ENCODE measurements at places on chromosomes 16 and 17.

DNA sequence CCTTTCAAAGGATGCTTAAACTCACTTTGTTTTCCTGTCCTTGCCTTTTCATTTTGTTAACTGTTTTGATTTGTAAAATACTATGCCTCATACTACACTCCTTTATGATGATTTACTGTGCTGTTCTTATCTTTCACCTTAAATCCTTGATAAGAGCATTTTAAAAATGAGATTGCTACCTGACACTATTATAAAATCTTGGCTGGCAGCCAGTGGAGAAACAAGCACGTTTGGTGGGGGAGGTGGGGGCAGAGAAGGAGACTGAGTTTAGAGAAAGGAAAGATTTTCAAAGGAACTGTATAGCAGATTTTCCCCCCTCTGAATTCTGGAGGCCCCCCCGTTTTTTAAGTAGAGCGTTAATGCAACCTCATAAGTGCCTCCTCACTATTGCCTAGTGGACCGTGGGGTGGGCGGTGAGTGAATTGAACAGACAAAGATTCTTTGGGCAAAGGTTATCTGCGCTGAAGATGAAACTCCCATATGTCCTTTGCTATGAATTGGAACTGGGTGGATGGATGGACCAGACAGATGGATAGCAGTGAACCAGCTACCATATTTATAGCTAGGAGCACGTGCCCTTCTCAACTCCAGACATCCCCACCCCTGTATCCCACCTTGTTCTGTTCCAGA lies 200.2 kb downstream of the CCDC182 start:
- DNase-seq: no peak

GRCh38 chr16:30352488-30353401 lies 2.4 kb downstream of the CD2BP2 start:
- DNase-seq: no peak

GRCh38 chr17:1648963-1649843 lies 463 bp downstream of the RILP start:
- peak; percentile 98 for DNase-seq

DNA sequence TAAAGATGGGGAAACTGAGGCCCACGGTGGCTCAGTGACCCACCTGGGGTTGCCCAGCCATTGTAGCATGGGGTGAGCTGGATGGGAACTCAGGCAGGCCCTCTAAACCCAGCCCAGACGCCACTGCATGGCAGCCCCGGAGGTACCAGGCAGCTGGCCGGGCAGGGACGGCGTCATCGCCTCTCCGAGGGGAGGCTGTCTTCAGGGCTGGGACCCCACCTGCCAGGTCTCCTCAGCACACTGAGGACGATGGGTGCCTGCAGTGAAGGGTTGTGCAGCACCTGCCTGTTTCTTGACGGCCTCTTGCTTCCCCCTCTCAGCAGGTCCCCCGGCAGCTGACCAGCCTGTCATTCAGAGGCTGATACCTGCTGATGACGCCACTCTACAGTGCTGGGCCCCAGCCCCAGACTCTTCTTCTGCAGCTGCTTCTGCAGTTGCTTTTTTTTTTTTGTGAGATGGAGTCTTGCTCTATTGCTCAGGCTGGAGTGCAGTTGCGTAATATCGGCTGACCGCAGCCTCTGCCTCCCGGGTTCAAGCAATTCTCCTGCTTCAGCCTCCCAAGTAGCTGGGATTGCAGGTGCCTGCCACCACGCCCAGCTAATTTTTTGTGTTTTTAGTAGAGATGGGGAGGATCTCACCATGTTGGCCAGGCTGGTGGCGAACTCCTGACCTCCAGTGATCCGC lies 24.7 kb downstream of the RNF213 start:
- no peak for DNase-seq

GRCh38 chr17:40953881-40954280 lies 12.9 kb downstream of the KRT39 start:
- DNase-seq: no peak

- no peak for DNase-seq
These were observed 13.6 kb downstream of the MAP3K3 start for GRCh38 chr17:63635787-63636186.

DNA sequence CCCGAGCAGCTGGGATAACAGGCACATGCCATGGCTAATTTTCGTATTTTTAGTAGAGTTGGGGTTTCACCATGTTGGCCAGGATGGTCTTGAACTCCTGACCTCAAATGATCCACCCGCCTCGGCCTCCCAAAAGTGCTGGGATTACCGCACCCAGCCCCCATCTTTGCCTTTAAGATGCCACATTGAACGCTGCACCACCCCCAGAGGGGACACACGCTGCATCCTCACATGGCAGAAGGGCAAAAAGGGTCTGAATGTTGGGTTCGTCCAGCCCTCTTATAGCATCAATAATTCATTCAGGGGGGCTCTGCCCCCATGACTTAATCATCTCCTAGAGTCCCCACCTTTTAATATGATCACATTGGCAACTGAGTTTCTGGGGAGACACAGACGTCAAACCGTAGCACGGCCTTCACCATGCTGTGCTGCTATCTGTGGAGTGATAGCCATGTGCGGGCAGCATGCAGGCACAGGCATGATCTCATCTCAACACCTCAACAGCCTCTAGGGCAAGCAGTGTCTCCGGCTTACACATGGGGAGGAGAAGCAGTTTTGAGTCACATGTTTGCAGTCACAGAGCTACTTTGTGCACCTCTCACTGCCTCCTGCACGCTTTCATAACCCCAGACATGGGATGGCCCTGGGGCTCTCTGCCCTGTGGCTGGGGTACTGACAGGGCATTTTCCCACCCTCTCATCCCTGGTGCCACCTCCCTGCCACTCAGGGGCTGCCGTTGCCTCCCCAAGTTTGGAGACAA lies 30.0 kb downstream of the IL21R start:
- no peak for DNase-seq

DNA sequence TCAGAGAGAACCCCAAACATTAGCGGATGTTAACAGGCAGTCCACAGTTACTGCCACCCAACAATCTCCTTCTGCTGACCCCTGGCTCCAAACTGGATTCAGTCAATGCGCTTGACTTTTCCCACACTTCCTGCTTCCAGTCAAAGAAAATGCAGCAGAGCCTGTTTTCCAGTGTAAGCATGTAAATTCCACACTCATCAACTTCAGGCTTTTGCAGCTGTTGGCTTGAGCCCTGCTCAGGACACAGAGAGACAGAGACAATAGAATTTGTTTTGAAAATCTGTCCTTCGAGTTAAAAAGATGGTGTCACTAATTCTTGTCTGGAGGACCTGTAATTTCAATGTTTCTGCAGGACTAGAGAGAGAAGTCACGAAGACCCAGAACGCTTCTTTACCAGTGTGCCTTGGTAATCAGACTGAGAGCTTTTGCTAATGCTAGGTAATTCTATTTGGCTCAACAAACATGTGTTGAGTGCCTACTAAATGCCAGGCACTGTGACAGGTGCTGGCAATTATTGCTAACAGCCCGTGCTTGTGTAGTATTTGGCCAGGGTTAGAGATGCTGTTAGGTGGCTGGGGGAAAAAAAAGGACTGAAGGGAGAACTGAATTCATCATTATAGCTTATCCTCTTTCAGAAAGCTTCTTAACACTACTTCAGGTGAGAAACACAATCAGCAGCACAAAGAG lies 32.5 kb downstream of the HOXB1 start:
- DNase-seq: no peak

DNA sequence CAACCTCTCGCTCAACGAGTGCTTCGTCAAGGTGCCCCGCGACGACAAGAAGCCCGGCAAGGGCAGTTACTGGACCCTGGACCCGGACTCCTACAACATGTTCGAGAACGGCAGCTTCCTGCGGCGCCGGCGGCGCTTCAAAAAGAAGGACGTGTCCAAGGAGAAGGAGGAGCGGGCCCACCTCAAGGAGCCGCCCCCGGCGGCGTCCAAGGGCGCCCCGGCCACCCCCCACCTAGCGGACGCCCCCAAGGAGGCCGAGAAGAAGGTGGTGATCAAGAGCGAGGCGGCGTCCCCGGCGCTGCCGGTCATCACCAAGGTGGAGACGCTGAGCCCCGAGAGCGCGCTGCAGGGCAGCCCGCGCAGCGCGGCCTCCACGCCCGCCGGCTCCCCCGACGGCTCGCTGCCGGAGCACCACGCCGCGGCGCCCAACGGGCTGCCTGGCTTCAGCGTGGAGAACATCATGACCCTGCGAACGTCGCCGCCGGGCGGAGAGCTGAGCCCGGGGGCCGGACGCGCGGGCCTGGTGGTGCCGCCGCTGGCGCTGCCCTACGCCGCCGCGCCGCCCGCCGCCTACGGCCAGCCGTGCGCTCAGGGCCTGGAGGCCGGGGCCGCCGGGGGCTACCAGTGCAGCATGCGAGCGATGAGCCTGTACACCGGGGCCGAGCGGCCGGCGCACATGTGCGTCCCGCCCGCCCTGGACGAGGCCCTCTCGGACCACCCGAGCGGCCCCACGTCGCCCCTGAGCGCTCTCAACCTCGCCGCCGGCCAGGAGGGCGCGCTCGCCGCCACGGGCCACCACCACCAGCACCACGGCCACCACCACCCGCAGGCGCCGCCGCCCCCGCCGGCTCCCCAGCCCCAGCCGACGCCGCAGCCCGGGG lies 1.3 kb downstream of the FOXC2 start:
- DNase-seq: no peak

GRCh38 chr16:54335230-54335629 lies 48.6 kb upstream of the IRX3 start:
- DNase-seq: no peak

DNA sequence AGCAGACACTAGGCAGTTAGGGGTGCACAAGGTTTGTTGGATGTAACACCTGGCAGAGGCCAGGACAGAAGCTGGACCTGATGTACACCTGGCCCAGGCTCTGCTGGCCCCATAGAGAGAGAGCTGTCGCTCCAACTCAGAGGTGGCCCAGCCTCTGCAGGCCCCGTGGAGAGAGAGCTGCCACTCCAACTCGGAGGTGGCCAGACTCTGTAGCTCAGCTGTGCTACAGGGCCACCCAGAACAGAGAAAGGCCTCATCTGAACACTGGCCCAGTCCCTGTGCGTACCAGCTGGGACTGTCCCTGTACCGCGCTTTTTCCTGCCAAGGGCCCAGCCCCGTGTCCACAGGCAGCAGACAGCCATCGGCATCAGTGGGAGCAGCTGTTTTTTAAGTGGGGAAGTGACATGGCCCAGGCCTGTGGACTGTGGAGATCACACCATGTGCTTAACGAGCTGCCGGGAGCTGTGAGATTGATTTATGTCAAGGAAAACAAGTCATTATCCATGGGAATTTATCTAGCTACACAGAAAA lies 176.4 kb upstream of the CHMP6 start:
- DNase-seq: no peak

- DNase-seq: no peak
These were observed 149.0 kb upstream of the RBL2 start for GRCh38 chr16:53285236-53285635.

- DNase-seq: no peak
These were observed 2.3 kb downstream of the PRMT7 start for GRCh38 chr16:68313116-68313515.

DNA sequence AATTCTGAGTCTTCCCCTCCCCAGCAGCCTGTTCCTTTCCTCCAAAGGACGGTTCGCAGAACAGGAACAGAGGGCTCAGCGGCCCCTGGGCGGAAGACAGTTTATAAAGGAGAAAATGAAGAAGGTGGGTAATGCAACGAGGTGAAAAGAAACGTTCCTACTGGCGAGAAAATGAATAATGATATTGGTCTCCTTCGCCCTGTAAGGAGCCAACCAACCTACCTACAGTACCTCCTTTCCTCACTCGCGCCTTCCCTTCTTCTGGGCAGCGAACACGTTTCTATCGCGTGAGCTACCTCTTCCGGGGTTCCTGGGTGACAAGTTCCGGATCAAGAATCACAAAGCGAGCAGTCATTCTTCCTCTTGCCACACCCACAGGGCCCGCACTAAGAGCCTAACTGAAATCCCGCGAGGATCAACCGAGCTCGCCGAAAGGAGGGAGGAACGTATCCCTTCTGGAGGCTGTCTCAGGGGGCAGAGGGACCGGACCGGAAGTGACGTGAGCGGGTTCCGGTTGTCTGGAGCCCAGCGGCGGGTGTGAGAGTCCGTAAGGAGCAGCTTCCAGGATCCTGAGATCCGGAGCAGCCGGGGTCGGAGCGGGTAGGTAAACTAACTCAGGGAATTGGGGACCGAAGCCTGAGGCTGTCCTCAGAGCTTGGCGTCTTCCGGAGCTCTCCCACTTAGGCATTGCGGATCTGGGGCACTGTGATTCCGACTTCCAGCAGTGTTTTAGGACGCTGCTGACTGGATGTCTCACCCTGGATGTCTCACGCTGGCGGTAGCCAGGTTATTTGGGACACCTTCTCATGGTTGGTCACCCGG lies at the start of the genes PTRH2 and VMP1:
TSS of gene PTRH2 (minus strand) at position 282 of the 822 bp plus-strand sequence. CDS start 9,452 bp downstream, outside the sequence.
TSS of gene VMP1 (plus strand) at position 506 of the 822 bp plus-strand sequence. CDS start 23,793 bp downstream, outside the sequence.
- peak; percentile 98 for DNase-seq

DNA sequence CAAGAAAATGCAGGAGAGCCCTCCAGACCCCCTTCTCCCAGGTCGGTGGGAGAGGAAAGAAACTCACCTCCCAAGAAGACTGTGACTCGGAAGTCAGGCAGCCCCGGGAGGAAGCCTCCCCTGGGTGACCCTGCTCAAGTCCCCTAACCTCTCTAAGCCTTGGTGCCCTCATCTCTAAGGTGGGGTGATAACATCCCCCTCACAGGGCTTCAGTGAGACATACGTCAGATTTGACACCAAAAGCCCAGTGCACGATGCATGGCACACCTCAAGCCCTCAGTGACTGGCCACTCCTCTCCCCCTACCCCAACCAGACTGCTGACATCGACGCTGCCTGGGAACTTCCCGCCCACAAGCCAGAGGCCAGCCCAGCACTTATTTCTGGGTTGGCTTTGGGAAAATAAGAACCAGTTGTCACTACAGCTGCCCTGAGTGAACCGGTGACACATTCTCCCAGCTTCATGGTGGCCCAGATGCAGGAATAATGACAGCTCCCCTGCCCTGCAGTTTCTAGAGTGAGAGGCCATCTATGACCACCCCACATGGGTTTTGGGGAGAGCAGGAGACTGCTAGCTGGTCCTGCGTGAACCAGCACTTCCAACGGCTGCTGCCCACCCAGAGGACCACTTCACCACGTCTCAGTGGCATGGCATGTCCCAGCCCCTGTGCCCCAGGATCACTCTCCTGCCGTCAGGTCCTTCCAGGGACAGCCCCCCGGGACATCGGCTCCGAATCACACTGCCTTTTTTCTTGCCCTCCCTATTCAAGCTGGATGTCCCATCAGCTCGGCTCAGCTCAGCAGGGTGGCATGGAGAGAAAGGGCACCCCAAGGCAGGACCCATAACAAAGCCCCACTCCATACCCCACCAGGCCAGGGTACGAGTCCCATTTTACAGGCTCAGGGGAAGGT lies 9.5 kb downstream of the KNOP1 start:
- DNase-seq: no peak

DNA sequence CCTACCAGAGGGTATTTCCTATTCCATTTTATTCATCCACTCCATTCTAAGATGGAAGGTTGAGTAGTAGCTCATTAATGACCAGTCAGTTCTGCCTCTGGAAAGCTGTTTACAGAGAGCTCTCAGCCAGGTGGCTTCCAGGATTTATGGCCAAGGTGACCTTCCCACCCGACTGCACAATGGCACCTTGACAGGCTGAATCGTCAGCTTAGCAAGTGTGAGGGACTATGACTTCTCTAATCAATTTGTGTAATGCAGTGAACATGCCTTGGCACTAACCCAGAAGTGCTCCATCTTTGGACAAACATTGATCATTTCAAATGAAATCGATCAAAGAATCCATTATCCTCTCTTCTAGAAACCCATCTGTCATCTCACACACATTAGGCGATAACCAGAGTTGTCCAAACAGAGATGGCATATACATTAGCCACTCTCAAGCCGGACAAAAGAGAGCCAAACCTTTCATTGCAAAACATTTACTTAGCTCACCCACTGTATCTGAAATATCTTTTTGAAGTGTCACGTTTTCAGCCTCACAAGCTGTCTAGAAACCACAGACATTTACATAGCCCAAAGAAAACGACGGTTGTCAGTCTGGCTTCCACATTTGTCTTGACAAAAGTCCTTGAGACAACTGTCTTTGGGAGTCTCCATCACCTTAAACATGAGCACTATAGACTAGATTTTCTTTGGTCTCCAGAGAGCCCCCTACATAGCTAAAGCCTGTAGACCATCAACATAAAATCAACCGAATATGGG lies 35.6 kb downstream of the CLEC3A start:
- DNase-seq: no peak
